Activated CD8-positive, alpha-beta memory T cell treated with anti-CD3 and anti-CD28 coated beads for 36 hours (primary cell): ENCODE measurements at places on chromosomes 11 and 22. TPM values are rescaled to one million over a fixed set of nuclear protein-coding genes. Genes with fewer than 3 reads are reported as not detected.

The ARHGAP42 gene
- 0.34 TPM for total RNA-seq

The NCR3LG1 gene
- 6.5 TPM for total RNA-seq

The DDI1 gene
- not detected for total RNA-seq

The VPS26B gene
- total RNA-seq = 33.5 TPM

The VPREB1 gene
- not detected for total RNA-seq

The SLC22A8 gene
- total RNA-seq = not detected

The BTBD18 gene
- not detected for total RNA-seq

The OR10A2 gene
- not detected for total RNA-seq

The KRTAP5-8 gene
- total RNA-seq = not detected

The OR2D2 gene
- total RNA-seq = not detected

The OR4D5 gene
- not detected for total RNA-seq

The MS4A3 gene
- total RNA-seq = not detected

The KREMEN1 gene
- 0.13 TPM for total RNA-seq

The TOP3B gene
- total RNA-seq = 38.8 TPM

The ARL14EP gene
- total RNA-seq = 29.7 TPM

The NLRP10 gene
- total RNA-seq = not detected

The PTPN5 gene
- total RNA-seq = not detected

The ELFN2 gene
- total RNA-seq = 0.04 TPM

The FJX1 gene
- total RNA-seq = 1.1 TPM
